ENCODE measurements at places on chromosomes 4 and X.

DNA sequence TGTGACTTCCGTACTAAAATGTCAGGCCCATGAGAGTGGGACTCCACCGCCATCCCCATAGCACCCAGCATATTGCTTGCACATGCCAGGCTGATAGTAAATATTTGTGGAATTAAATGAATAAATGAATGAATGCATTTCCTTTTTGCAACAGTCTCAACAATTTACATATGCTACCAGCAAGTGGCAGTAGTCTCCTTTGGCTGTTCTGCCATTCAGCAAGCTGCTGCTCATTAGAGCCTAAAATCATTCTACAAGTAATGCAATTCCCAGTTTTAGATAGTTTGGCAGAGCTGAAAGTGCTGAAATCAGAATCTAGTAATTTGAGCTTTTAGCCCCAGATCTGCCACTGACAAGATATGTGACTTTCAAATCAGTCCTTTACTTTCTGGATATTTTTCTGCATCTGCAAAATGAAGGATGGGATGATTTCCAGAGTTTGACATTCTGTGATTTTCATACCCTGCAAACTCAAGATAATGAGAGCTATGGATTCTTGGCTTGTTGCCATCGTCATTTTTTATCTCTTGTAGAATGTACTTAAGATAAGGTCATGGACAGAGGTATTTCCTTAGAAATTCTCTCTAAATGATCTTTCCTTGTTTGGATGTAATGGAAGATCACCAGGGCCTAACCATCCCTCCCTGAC lies 35.7 kb upstream of the INTS6L start:
- DNase-seq, result no peak

- no peak for DNase-seq
These were observed 107.3 kb downstream of the PDE5A start for GRCh38 chr4:119521268-119521667.

GRCh38 chr4:96649536-96649935 lies 809.6 kb downstream of the PDHA2 start:
- DNase-seq, result no peak

DNA sequence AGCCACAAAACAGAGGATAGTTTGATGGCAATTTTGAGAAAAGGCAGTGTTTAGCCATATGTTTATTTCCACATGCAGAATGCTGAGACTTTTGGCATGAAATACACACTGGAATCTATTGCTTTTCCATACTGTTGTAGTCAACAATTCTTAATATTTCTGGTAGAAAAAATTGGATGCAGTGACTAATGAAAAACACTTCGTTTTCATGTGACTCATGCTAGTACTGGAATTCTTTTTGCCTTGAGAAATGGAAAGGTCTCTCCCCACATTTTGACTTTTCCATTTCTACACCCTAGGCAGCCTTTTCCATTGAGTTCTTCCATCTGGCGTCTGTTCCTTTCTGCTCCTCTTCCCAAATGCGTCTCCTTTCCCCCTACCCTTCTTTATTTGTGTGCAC lies 425.2 kb upstream of the FTHL17 start:
- DNase-seq, result no peak

DNA sequence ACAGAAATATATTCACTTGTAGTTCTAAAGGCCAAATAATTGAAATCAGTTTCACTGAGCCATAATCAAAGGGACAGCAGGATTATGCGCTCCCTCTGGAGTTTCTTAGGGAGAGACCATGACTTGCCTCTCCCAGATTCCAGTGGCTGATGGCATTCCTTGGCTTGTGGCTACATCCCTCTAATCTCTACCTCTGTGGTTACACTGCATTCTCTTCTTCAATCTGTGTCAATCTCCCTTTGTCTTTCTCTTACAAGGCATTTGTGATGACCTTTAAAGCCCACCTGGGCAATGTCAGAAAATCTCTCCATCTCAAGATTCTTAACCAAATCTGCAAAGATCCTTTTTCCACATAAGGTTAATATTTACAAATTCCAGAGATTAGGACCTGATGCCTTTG lies 260.2 kb downstream of the UNC5C start:
- no peak for DNase-seq

DNA sequence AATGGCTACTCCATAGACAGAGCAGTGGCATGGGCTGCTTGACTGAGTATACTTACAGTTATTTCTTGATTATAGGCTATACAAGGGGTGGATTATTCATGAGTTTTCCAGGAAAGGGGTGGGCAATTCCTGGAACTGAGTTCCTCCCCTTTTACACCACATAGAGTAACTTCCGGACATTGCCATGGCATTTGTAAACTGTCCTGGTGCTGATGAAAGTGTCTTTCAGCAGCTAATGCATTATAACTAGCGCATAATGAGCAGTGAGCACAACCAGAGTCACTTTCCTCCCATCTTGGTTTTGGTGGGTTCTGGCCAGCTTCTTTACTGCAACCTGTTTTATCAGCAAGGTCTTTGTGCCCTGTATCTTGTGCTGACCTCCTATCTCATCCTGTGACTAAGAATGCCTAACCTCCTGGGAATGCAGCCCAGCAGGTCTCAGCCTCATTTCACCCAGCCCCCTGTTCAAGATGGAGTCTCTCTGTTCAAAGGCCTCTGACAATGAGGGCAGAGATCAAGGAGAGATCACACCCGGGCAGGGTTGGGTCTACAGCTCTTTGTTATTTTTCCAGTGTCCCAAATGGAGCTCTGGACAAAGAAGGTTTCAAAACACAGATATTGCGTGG lies 468.4 kb upstream of the PRKX start:
- no peak for DNase-seq

- DNase-seq, result no peak
These were observed 162.8 kb downstream of the ARHGAP24 start for GRCh38 chr4:85637778-85638177.

DNA sequence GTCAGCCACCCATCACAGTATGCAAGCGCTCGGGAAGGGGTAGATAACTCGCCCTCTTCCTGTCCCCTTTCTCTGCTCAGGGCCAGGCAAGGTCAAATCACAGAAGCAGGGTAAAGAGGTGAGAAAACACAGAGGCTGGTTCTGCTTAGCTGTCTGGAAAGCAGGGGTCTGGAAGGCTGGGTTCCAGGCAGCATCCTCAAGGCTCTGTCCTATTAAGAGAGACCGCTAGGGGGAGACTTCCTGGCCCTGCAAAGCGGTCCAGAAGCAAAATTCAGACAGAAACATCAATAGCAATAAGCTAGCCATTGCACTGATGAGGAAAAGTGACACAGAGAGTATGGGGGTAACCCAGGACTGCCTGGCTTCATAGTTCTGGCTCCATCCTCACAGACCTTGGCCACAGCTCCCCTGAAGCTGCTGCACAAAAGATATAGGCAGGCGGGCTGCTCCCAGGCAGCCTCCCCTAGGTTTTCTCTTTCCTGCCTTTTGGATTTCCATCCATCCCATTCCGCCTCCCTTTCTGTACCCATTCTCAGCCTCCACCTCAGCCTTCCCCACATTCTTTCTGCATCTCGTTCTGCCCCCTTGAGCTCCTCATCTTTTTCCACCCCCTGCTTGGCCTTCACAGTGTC lies 308.5 kb downstream of the EVC2 start:
- DNase-seq, result no peak

DNA sequence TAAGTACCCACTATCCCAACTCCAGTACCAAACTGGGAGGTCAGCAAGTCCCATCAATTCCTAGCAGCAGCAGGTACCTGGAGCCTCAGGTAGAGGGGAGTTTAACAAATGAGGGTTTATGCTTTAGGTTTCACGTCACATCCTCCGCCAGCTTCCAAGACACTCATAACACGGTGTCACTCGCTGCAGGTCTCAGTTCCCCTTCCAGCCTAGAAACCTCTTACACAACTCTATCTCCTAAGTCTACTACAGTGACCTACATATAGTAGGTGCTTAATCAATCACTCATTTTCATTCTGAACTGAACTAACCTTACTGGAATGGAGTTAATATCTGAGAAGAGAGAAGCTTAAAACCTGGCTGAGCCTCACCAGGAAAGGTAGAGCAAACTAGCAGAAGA lies 96.0 kb downstream of the EFHC2 start:
- DNase-seq, result no peak

- DNase-seq, result no peak
These were observed 1672.7 kb upstream of the PCDH7 start for GRCh38 chr4:29047341-29048041.

DNA sequence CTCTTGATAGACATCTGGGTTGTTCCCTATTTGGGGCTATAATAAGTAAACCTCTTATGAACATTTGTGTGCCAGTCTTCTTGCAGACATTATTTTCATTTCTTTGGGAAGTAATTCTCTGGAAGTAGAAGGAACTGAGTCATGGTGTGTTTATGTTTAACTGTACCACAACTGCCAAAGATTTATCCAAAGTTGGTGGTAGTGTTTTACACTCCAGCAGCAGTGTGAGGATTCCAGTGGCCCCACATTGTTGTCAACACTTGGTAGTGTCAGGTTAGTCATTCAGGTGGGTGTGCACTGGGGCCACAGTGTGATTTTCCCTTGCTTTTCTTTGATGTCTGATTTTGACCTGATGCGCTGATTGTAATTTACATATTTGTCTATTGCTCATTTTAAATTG lies 5.0 kb upstream of the UVSSA start:
- DNase-seq, result no peak

DNA sequence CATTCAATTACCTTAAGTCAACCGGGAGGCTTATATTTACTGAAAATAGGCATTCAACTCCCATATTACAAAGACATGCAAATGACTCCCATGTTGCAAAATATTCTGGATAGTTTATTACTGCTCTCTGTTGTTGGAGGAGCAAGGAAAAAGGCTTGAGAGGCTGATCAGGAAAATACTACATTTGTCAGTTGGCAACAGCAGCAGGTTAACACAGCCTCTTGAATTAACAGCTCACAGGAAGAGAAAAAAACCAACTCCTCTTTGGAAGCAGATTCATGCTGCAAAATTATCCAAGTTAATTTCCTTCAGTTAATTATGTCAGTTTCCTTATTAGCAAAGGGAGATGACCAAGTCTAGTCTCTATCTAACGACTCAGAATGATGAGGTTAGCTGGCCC lies 238.9 kb downstream of the MAML3 start:
- no peak for DNase-seq

GRCh38 chrX:154546354-154547244 lies at the start of gene G6PD:
Gene G6PD, minus strand, starts transcription at chrX:154546846. Its CDS starts 691 bp downstream, at chrX:154546155.
- DNase-seq, result peak; percentile 74
